ENCODE measurements at places on chromosomes 3 and 15. TPM values are rescaled to one million over a fixed set of nuclear protein-coding genes. Genes with fewer than 3 reads are reported as not detected.

DNA sequence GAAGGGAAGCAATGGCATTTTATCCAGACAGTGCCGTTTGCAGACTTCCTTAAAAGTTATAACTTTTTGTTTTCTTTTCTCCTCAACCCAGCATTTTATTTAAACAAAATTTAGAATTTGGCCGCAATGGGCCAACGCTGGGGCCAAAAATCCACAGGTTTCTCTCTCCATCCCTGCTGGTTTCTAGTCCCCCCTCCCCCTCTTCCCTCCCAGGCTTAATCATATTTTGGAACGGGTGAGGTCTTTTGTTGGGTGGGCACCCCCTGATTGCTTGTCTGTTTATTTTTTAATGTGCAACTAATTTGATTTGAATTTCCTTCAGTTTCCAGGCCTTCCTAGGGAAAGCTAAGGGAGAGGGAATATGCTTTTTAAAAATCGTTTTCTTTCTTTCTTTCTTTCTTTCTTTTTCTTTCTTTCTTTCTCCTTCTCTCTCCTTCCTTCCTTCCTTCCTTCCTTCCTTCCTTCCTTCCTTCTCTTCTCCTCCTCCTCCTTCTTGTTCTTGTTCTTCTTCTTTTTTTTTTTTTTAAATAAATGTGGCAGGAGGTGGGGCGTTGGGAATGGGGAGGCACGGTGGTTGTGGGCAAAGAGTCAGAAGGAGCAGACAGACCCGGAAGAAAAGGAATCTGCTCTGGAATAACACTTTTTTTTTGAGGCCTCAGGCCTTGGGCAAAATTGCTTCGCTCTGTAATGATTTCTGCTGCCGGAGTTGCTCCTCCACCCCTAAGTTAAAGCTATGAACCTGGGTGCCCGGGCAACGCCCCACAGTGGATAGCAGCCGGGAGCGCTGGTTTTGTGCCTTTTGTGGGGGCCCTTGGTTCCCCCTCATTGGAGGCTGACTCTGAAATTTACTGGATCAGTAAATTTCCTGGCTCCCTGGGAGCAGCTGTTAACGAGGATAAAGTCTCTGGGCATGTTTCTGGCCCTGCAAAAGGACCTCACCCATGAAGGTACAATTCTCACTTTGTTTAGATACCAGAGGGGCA is 1.9 kb downstream of the FNDC3B start:
- DNase-seq = no peak
- H3K27ac ChIP-seq = peak overlapping the region; percentile 98
- H3K36me3 ChIP-seq = no peaks in the 10 kb centered on the region
- H3K4me3 ChIP-seq = peak overlapping the region; percentile 95
- H3K4me1 ChIP-seq = peaks cover 50% of the 10 kb centered on the region

GRCh38 chr3:124519591-124520194 is 210.6 kb upstream of the UMPS start:
- no peak overlapping the region for H3K4me3 ChIP-seq
- no peaks in the 10 kb centered on the region for H3K27me3 ChIP-seq
- H3K4me1 ChIP-seq = no peaks in the 10 kb centered on the region

DNA sequence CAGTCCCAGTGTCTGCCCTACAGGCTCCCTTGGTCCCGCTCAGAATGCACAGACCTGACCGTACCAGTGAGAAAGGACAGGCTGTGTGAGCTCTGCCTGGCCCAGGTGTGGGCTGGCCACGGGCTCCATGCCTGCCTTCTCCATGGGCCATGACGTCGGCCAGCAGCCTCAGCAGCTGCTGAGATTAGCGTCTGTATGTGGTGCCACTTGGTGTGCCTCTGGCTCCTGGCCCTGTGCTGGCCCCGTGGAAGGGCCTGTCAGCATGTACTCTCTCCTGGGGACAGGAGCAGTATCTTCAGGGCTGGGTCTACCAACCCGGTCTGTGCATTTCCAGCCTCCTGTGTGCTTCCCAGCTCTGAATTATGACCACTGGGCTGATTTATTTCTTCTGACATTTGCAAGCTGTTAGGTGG is 25.7 kb downstream of the KLF13 start:
- peak overlapping the region; percentile 97 for H3K27ac ChIP-seq
- peak; percentile 68 for DNase-seq
- no peaks in the 10 kb centered on the region for H3K27me3 ChIP-seq
- peak overlapping the region; percentile 52 for H3K4me3 ChIP-seq
- H3K4me1 ChIP-seq = peaks cover 98% of the 10 kb centered on the region

GRCh38 chr15:86797135-86797534 is 717.5 kb downstream of the AGBL1 start:
- no peak overlapping the region for H3K4me3 ChIP-seq
- no peak for DNase-seq
- H3K36me3 ChIP-seq = no peaks in the 10 kb centered on the region
- no peak overlapping the region for H3K27ac ChIP-seq
- H3K4me1 ChIP-seq = peaks cover 22% of the 10 kb centered on the region

DNA sequence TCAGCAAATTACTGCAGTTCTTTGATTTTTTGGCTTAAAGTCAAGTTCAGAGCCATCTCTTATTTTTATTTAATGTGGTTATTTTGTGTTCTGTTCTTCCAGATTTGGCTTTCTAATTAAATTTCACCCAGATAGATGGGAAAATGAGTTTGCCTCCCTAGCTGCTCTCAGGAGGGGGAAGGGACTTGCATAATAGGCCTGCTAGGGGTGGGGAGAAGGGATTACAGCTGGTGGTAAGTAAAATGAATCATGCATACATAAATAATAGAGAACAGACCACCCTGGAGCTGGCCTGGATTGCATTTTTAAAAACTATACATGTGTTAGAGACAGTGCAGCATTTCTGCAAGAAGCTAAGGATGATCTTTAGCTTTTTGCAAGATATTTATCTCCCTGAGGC is 3.9 kb upstream of the PXYLP1 start:
- H3K36me3 ChIP-seq = no peaks in the 10 kb centered on the region
- no peak for DNase-seq
- H3K4me3 ChIP-seq = no peak overlapping the region
- no peaks in the 10 kb centered on the region for H3K27me3 ChIP-seq
- no peak overlapping the region for H3K27ac ChIP-seq
- peaks cover 2% of the 10 kb centered on the region for H3K4me1 ChIP-seq

- H3K27ac ChIP-seq = peak overlapping the region; percentile 72
- no peaks in the 10 kb centered on the region for H3K36me3 ChIP-seq
- peaks cover 12% of the 10 kb centered on the region for H3K4me1 ChIP-seq
Observed at GRCh38 chr3:71226565-71227269, 356.8 kb downstream of the FOXP1 start.

DNA sequence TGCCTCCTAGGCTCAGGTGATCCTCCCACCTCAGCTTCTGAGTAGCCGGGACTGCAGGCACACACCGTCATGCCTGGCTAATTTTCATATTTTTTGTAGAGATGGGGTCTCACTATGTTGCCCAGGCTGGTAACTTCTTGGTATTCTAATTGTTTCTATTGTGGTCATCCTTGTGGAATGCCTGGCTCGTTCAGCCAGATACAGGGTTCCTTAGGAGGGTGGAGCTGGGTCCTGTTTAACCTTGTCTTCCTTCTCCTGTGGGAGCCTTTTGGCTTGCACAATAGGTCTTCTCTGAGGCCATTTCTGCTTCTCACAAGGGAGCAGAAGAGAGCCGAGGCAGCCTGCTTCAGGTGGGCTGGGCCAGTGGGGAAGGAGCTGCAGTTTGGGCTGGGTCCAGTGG is 15.7 kb downstream of the PLEKHO2 start:
- H3K27ac ChIP-seq = peak overlapping the region; percentile 58
- no peak overlapping the region for H3K4me3 ChIP-seq
- no peaks in the 10 kb centered on the region for H3K27me3 ChIP-seq
- no peak for DNase-seq
- H3K4me1 ChIP-seq = peaks cover 16% of the 10 kb centered on the region

GRCh38 chr3:96869316-96869715 is 54.9 kb downstream of the EPHA6 start:
- H3K27ac ChIP-seq = no peak overlapping the region
- H3K4me3 ChIP-seq = no peak overlapping the region
- no peaks in the 10 kb centered on the region for H3K4me1 ChIP-seq
- no peaks in the 10 kb centered on the region for H3K36me3 ChIP-seq
- no peaks in the 10 kb centered on the region for H3K27me3 ChIP-seq
- no peak for DNase-seq

GRCh38 chr3:25585361-25586166 is 79.1 kb downstream of the TOP2B start:
- H3K36me3 ChIP-seq = no peaks in the 10 kb centered on the region
- no peak overlapping the region for H3K27ac ChIP-seq
- no peaks in the 10 kb centered on the region for H3K4me1 ChIP-seq

The TRAIP gene
- 1.2 TPM for total RNA-seq

The GATA2 gene
- 6.4 TPM for total RNA-seq

The VEPH1 gene
- not detected for total RNA-seq

Measured in psoas muscle (tissue), 8 donors.